DMS153 (cell line): ENCODE measurements at places on chromosomes 7 and 10.

GRCh38 chr7:123916240-123916724 lies 8.8 kb upstream of the SPAM1 start:
- DNase-seq: no peak

DNA sequence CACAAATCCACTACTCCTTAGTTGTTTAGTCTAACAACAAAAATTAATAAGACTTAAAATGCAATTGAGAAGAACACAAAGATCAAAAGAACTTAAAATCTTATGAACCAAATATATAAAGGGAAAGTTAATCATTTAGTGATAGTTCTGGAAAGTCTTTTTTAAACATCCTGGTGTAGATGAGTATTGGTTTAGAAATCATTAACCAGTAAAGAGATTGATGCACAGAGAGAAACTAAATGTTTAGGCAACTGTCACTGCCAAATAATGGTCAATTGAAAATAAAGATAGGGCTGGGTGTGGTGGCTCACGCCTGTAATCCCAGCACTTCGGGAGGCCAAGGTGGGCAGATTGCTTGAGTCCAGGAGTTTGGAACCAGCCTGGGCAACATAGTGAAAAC lies 44.9 kb downstream of the SP8 start:
- DNase-seq: no peak

- DNase-seq: no peak
Observed at GRCh38 chr7:143452495-143452894, 9.2 kb downstream of the TAS2R60 start.

DNA sequence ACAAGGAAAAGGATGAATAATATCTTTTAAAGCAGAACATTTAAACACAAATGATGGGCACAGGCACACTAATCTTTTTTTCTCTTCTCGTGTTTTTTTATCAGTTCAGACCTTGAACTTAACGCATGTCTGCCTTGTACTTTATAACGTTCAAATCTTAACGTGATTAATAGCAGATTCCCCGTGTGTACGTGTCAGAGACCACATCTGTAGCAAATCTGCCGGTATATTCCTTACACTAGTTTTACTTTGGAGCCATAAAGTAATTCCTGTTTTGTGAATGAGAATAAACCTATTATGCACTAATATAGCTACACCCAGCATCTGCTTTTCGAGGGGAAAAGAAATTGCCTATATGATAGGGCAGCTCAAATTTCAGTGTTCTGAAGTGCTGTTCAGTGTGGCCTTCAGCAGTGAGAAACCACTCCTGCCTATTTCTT lies 166.0 kb upstream of the TCF7L2 start:
- DNase-seq: no peak

DNA sequence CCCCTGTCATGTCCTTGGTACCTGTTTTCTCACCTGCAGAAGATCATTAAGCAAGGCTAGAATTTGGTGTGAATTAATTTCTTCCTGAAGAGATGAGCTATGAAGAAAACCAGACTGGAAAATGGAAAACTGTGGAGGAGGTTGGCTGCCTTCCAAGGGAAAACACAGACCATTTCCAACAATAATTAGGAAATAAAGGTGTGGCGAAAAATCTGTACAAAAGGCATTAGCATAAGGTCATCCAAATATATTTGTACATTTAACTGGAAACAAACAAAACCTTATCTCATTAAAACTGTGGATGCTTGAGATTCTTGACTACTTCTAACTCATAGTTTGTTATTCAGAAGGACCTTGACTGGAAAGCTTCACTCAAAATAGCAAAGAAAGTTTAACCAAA lies 1.7 kb downstream of the STN1 start:
- no peak for DNase-seq

DNA sequence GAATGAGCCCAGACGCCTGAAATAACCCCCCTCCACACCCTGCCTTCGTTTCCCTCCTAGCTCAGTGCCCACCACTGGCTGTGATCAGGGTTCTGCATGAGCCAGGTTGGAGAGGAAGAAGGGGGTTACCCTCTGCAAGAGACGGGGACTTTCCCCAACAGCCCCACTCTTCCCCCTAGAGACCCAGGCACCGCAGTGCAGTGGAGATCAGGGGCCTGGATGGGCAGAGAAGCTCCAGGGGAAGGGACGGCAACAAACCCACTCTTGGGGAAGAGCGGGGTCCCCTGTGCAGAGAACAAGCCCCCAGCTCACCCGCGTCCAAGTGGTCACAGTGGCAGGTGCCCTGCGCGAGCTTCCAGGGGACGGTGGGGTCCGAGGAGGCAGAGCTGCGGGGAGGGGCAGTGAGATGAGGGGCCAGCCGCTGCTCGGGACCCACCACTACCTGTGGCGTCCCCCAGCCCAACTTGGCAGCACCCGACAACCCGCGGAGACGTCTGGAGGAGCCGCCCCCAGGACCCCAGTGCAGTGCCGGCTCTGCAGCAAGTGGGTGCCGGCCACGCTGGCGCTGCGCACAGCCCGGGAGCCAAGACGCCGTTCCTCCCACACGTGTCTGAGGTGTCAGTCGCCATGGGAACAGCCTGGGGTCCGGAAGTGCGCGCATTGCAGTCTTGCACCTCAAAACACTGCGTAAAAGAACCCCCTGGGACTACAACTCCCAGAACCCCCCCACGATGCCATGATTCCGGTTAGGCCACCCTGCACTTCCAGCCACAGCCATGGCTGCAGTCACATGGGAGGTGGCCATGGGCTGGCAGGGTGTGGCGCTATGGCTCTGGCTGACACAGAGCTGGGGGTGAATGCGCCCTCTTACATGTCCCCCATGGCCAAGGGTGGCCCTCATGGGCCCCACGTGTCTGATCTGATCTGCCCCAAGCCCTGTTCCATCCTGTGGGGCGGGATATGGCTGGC lies 45.8 kb upstream of the WIPI2 start:
- DNase-seq: no peak

DNA sequence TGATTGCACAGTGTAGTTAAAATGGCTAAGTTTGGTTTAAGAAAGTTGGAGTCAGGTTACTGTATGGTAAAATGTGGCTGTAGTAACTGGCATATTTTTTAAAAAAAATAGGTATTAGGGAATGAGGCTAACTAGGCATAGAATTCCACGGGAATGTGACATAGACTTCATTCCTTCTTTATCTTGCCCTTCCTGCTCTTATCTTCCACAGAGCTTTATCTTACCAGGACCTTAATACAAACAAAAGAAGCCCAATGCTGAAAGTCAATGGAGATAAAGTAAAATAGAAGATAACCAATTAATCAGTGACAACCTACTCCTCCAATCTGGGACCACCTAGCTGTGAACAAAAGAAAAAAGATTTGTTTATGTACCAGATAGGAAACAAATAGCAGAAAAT lies 58.1 kb downstream of the TET1 start:
- DNase-seq: no peak

DNA sequence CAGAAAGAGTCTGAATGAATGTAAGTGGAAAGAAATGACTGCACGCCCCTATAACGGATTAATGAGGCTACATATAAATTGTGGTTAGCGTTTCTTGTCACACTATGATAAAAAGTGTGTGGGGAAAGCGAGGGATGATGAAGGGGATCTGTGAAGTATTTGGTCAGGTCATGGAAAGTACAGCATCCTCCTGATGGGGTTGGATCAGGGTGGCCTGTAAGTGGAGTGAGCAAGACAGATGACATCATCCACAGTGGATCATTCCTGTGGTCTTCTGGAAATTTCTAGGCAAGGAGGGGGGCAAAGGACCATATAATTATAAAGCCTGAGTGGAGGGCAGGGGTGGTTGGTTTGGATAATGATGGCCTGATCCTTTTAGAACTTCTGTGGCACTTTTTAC lies 606.0 kb downstream of the INHBA start:
- no peak for DNase-seq

DNA sequence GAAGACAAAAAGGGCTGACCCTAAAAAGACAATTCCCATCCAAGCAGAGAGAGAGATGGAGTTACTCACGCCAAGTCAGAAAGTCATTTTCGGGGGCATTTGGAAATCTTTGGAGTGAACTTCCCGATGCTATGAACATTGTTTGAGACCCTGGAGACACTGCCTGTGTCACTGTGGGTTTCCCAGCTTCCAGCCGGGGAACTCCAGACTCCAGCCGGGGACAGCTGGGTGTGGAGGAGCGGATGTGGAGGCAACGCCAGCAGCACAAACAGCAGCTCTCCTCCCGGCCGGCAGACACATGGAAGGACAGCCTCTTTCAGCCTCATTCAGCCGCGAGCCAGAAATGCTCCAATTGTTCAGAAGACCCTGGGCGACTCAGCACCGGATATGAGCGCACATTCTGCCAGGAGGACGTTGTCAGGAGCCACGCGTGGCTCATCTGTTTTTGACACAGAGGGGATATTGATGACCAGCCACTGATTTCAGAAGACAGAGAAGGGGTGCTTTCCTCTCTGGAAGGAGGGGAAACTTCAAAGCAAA lies 97.6 kb downstream of the PRPF18 start:
- DNase-seq: peak; percentile 42

DNA sequence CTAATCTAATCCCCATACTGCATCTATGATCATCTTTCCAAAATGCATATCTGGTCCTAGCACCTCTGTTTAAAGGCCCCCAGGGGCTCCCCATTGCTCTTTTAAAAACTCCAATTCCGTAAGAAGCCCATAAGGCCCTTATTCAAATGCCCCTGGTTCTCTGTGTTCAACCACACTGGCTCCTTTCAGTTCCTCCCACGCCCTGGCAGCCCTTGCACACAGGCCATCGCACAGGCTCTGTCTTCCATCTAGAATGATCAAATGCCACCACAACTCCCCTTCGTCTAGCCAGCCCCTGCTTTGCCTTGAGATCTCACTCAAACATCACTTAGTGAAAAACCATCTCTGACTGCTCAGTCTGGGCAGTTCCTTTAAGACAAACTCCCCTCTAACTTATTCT lies 112.9 kb upstream of the LYZL2 start:
- no peak for DNase-seq

GRCh38 chr10:49362596-49363260 lies 33.2 kb downstream of the DRGX start:
- DNase-seq: no peak

- DNase-seq: no peak
Observed at GRCh38 chr7:142313528-142313927, 55.7 kb upstream of the PRSS58 start.

DNA sequence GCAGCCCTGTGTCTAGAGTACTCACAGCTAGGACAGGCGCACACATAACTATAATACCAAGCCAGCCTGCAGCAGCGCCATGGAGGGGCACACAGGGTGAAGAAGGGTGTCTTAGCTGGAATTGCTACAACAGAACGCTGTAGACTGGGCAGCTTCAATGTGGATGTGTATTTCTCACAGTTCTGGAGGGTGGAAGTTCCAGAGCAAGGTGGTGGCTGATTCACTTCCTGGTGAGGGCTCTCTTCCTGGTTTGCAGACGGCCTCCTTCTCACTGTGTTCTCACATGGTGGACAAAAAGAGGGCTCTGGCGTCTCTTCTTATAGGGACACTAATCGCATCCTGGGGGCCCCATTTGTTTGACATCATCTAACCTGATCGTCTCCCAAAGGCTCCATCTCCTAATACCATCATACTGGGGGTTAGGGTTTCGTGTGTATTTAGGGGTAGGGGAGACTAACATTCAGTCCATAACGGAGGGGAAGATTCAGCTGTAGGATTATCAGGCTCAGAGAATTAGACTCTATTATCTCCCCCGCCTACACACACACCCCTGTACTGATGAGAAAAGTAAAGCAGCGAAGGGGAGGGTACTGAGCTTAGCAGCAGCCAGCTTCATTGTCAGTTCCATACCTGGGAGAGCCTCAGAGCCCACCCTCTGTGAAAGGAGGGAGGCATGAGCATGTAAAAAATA lies 289.1 kb downstream of the CCDC3 start:
- no peak for DNase-seq

DNA sequence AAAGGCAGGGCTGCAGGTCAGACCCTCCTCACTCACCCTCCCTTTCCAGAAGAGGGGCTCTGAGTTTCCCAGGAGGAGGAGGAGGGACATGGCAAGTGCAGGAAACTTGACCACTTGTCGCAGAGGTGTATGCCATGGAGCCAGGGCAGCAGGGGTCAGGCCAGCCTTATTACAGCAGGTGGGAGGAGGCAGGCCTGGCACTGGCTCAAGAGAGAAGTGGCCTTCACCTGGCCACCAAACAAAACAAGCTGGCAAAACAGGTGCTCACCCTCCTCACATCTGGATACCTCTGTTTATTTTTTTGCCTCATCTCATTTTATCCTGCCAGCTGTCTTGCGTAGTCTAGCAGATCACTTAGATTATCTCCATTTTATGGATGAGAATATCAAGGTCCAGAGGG lies 12.5 kb downstream of the COL13A1 start:
- no peak for DNase-seq

DNA sequence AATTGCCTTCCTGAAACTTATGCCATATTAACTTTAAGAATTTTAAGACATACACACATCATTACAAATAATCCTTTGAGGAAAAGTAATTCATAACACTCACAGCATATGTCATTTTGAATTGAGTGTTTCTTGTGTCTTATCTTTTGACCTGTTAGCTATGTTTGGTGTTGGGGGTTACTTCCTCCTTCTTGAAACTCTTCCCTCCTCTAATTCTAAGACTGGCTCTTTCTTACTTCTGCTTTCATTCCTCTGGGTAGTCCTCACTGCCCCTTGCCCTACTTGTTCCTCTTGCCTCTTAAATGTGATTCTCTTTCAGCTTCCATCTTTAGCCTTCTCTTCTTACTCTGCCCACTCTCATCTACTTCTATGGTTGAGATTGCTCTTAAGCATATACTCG lies 28.3 kb upstream of the PIP4K2A start:
- no peak for DNase-seq

DNA sequence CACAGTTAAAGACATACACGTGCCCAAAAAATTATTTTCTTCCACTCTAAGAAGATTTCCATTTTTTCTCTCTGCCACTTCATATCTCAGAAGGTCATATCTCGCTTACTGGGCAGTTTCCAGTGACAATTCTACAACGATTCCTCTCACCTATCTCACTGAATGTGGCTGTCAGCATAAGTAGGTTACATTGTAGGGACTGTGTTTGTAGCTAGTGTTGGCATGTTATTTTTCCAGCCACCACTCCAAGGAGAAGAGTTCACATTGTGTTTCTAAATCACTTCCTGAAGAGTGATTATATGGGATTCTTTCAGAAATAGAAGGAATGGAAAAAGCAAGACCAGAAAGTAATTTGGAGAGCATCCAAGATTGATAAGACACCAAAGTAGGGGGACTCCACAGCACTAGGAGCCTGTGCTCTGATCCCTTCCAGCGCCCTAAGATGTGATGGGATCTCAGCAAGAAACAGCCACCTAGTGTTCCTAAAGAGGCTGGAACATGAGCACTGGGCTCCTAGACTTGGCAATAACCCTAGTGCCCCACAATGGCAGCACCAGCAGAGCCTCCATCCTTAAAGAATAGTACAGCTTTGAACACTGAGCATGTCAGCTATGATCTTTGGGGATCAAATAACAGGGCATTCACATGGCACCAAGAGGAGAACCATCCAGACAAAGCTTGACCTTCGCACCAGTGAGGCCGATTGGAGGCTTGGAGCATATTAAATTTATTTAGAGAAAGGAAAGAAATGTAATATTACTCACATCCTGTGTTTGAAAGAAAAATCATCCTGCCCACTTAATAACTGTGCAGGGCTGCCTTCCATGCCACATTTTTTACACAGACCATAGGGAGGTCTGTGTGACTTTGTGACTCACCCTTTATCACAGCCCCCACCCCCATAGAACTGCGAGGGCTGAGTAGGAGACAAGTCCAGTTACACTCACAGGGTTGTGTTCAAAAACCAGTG lies 51.8 kb downstream of the CAV1 start:
- DNase-seq: no peak
